SHP77 (cell line): ENCODE measurements at places on chromosomes 1 and 21.

DNA sequence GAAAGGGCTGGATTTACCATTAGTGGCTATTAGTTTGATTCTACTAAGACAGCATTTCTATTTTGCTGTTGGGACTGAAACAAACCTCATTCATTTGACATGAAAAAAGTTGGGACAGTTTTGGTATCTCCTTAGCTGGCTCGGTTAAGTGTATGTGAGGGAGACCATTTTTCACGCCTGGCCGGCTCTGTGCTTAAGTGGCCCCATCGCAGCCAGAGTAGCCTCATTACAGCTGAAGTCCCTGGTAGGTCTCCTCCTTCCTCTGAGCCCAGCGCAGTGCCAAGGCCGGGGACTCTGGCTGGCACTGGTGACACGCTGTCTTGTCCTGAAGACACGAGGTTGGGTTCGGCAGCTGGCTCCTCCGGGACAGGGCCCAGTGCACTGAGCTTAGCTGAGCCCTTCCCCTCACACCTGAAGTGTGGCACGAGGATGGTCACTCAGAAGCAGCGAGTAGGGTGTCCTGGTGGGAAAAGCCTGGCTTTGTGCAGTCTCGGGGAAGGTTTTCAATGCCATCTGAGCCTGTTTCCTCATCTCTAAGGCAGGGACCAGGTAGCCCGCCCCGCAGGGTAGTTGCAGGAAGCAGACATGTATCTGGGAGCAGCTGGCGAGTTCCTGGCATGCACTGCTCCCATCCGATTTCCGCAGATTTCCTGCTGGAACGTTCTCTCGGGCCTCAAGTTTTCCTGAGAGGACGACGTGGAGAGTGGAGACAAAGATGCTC is 196.5 kb downstream of the DYRK1A start:
- DNase-seq: peak; percentile 42

GRCh38 chr1:183346276-183346732 is 71.9 kb downstream of the NMNAT2 start:
- no peak for DNase-seq

- DNase-seq: no peak
Observed at GRCh38 chr1:107952989-107953388, 12.0 kb downstream of the VAV3 start.

DNA sequence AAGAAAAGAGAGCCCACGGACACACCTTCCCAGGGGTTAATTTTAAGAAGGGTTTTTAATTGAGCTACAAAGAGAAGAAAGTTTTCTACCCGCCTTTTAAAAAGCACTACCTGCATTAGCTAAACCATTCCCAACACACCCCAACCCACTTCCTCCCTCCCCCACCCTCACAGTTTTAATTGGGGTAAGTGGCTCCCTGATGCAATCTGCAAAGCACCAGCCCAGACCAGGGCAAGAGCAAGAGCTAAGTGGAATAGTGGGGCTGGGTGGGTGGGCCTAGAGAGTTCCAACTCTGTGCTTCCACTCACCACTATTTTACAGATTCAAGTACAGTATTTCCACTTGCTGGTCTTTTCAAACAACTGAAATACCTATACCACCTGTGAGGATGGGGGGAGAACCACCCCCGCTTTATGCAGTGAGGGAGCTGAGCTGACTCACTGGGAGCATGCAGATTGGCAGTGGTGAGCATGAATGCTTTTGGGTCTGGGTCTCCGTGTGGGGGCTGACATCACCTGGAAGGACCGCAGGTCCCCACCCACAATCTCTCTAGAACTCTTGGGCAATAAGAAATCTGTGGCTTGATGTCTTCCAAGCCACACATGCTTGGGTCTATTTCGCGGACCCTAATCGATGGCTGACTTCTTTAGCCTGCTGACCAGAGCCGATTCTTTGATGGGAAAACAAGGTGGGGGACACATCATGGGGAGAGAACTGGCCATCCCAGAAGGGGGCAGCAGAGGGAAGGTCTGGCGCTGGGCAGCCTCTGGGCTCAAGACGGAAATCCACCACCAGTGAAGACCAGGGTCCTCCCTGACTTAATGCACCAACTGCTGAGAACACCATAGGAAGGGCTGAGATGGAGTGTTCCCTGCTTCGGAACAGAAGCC is 95.5 kb downstream of the SSBP3 start:
- DNase-seq: no peak

GRCh38 chr1:230139315-230139714 is 72.3 kb downstream of the GALNT2 start:
- no peak for DNase-seq

- DNase-seq: peak; percentile 29
Observed at GRCh38 chr1:159188375-159188788, 16.3 kb upstream of the ACKR1 start.

DNA sequence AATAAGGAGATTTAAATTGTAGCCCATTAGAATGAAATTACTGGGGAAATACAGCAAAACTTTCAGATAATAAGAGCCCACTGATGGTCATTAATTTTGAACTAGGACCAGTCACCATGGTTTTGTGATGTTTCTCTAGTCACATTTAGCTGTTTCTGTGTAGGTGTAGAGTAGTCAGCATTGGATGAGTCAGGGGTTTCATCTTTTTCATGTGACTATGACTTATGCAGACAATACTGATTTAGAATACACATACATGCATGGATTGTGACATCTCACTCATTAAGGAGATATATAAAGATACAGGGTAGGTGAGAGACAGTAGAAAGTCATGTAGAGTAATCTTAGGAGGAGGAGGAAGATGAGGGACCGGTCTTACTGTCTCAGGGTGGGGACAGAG is 1192.7 kb downstream of the KCNT2 start:
- DNase-seq: no peak

DNA sequence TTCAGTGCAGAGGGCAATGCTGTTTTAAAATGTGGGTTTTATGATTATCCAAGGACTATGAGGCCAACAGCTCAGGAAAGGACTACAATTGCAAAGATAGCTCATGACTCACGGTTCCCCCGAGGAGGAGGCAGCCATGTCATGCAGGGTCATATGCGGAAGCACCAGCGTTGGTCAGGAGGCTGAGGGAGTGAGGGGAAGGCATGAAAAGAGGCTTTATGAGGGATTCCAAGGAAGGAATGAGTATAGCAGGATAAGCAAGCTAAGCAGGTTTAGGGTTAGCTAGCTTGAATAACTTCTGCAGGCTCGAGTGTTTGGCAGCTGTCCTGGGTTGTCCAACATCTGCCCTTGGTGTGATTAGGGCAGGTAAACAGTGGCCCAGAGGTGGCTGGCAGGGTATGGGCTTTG is 495.1 kb downstream of the SETD4 start:
- no peak for DNase-seq

- no peak for DNase-seq
Observed at GRCh38 chr21:28547766-28548165, 444.9 kb downstream of the LTN1 start.

GRCh38 chr1:247297263-247298123 is 34.2 kb downstream of the ZNF496 start:
- DNase-seq: no peak

DNA sequence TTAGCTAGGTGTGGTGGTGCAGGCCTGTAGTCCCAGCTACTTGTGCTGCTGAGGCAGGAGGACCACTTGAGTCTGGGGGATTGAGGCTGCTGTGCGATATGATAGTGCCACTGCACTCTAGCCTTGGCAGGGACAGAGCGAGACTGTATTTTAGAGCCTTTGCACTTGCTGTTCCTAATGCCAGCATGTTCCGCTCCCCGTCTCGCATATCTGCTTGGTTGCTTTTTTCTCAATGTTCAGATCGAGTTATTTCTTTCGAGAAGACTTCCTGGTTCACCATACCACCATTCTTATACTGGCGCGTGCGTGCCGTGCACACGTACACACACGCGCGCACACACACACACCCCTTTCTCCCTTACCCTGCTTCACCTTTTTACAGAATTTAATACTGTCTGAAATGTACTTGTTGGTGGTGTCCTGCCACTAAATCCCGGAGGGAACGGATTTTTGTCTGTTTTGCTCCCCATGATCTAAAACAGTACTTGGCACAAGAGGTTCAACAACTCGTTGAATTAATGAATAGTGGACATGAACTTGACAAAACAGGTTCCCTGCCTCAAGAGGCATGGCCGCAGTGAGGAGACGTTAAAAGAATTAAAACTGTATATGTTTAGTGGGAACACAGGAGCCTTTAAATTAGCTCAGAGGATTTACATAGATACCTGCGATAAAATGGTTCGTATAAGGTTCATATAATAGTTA is 1.1 kb upstream of the RPRD2 start:
- peak; percentile 70 for DNase-seq

- DNase-seq: no peak
Observed at GRCh38 chr1:24004132-24004531, 24.0 kb upstream of the SRSF10 start.

- DNase-seq: no peak
Observed at GRCh38 chr1:243394066-243394465, 138.2 kb downstream of the SDCCAG8 start.

GRCh38 chr1:151133018-151133806 is 13.2 kb downstream of the SEMA6C start:
- DNase-seq: no peak

- DNase-seq: peak; percentile 94
Observed at GRCh38 chr1:98429965-98430443, 231.5 kb upstream of the SNX7 start.

- no peak for DNase-seq
Observed at GRCh38 chr1:91684481-91685196, 184.0 kb downstream of the CDC7 start.

GRCh38 chr1:241918879-241919278 is 38.7 kb upstream of the BECN2 start:
- no peak for DNase-seq

- DNase-seq: no peak
Observed at GRCh38 chr1:227748496-227749182, 13.4 kb downstream of the SNAP47 start.

DNA sequence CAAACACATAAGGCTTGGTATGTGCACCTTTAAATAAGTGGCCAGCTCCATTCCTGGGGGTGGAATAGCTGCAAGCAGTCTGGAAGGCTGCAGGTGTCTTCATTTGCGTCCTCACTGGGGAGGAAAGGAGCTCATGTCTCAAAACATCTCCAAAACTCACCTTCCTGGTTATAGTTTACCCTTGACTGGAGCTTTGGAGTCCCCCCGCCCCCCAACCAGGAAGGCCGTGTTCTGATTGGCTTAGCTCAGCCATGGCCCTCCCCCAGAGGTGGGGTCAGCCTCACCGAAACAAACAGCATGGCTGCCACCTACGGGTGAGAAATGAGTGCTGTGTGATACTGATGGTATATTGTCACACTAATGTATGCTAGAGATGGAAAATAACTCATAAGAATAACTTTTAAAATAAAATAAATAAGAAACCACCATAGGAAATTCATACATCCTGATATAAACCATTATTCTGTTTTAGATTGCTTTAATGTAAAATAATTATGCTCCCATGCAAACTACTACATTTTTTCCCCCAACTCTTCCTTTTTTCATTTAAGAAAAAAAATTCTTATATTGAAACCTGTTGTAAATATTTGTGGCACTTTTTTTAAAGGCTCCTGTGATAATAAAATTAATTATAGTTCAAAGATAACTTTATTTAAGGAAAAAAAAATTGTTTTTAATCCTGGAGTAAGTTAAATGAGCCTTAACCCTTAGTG is 90.8 kb downstream of the ZP4 start:
- peak; percentile 74 for DNase-seq

- DNase-seq: peak; percentile 24
Observed at GRCh38 chr1:37434292-37435225, 39.8 kb upstream of the ZC3H12A start.

DNA sequence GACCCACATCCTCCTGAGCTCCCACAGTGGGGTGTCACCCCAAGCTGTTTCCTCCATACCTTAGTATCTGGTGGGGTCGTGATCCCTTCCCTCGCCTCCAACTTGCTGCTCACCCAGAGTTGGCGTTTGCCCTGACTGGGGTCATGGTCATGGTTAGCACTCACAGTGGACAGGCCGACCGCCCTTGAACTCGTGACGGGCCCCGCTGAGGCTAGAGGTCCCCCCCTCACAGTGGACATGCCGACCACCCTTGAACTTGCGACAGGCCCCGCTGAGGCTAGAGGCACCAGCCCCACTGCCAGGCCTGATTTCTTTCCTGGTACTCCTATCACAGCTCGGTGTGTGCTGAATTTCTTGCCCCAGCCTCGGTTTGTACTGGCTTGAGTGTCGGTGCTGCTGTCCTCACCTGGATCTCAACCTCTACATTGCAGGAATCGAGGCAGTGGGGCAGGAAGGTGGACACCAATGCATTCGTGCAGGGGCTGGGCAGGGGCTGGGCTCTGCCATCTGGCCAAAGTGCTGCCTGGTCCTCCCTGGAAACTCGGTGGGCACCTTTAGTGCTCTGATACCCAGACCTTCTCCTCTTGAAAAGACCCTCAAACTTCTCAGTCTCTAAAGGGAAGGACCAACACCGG is 37.5 kb upstream of the AJAP1 start:
- DNase-seq: no peak

DNA sequence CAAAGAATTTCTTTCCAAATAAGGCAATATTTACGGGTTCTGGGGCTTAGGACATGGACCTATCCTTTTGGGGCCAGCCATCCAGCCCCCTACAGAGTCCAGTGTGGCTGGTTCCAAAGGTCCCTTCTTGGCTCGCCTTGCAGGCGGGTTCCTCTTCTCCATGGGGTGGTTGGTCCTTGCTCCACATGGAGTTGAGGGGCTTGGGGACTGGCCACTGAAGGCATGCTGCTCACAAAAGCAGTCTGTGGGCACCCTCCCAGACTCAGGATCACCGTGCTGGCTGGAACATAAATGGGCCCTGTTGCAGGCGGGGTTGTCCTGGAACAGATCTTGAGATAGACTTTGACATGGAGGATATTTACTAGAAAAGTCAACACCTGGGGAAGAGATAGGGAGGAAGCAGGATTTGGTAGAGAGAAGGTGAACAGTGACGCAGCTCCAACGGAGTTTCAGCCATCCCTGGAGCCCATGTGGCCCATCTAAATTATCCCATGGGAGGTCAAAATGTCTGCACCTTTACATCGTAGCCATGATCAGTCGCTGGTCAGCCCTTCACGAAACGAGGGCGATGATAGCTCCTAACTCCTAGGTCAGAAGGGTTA is 39.1 kb upstream of the LRP8 start:
- no peak for DNase-seq

- DNase-seq: no peak
Observed at GRCh38 chr1:3651930-3652547, at the start of gene TP73. TP73 (plus strand) TSS chr1:3652516; CDS start chr1:3682366, 29,850 bp downstream.

- DNase-seq: no peak
Observed at GRCh38 chr1:186234976-186235686, 139.9 kb downstream of the TPR start.

GRCh38 chr1:201311356-201312011 is 28.2 kb downstream of the PKP1 start:
- DNase-seq: no peak

- DNase-seq: peak; percentile 75
Observed at GRCh38 chr1:7667625-7668218, 103.4 kb upstream of the VAMP3 start.

DNA sequence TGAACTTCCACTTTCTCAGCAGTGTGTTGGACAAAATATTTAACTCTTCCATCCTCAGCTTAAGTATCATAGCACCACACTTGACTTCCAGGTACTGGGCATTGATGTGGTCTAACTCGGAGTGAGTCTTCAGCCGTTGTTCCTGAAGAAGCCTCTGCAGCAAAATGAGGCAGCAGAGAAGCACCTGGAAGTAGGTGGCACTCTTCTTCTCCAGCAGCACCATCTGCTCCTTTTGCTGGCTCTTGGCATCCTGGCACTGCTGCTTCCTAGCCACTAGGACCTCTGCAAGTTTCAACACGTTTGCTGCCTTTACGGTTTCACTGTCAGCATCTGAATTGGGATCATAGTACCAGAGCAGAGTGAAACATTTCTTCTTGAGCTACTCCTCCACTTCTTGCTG is 162.5 kb upstream of the GORAB start:
- no peak for DNase-seq

- no peak for DNase-seq
Observed at GRCh38 chr1:244383278-244383884, 68.3 kb downstream of the ADSS2 start.

- DNase-seq: no peak
Observed at GRCh38 chr21:39269620-39270019, 43.8 kb downstream of the BRWD1 start.
